Stimulated activated CD4-positive, alpha-beta T cell treated with anti-CD3 and anti-CD28 coated beads, Interleukin-4, amount 100 ng/mL, for 24 hours (primary cell): ENCODE measurements at places on chromosomes 11 and 22.

GRCh38 chr11:34027516-34028408, 23.8 kb upstream of the CAPRIN1 start:
- no peak for DNase-seq

DNA sequence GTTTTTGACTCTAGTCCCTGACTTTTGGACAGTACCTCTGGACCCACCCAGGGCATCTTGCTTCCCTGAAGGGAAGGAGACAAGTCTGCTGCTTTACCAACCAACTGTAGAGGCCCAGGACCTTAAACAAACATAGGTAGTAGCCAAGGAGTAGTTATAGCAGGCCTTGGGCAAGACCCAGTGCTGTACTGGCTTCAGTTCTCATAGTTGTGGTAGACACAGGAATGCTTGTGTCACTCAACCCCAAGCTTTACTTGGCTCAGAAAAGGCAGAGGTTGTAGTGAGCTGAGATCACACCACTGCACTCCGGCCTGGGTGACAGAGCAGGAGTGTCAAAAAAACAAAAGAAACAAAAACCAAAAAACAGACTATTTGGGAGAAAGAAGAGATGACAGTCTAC, 21.3 kb upstream of the OR52M1 start:
- no peak for DNase-seq

DNA sequence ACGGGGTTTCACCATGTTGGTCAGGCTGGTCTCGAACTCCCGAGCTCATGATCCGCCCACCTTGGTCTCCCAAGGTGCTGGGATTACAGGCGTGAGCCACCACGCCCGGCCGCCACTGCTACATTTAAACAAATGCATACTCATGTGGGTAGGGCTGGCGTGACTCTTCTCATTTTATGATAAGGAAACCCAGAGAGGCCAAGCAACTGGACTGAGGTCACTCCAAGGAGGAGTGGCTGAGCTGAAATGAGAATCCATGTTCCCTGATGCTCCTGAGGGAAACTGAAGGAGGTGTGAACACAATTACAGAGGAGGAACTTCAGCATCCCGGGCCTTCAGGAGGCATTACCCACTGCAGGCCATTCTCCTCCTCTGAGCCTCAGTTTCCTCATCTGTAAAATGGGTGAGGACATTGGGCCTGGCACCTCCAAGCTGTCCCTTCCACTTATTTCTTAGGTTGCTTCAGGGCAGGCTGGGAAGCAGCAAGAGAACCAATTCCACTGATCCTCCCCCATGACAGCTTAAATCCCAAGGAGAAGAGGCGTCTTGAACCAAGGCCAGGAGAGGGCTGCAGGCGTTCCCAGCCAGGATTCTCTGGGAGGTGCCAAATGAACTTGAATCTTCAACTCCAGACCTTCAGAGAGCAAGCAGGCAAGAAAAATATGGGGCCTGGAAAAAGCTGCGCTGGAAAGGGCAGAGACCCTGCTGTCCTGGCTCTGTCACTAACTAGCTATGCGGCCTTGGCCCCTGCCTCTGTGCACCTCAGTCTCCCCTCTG, 2.9 kb downstream of the TST start:
- no peak for DNase-seq

DNA sequence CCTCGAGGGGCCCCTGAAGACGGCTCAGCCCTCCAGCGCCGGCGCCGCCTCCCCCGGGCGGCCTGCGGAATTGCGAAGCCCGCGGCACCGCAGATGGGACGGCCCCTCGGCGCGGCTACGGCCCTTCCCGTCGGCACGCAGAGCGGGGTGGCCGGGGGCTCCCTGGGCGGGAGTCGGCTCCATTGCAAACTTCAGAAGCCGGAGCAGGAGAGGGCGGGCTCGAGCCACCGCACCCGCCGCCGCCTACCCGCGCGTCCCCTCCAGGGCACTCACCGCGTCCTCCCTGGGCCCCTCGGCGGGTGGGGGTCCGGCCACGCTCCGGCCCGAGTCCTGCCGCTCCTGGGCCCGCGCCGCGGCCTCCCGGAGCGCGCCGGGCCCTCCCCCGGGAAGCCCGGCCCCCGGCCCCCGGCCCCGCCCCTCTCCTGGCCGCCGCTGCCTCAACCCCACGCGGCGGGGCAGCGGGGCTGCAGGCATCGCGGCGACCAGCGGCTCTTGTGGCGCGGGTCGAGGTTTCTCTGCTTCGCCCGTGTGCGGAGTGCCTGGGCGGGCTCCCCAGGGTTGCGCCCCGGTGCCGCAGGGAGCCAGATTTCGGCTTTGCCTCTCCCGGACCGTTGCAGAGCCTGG, at the start of gene PACSIN3:
Gene PACSIN3, minus strand, starts transcription at position 359 of the 624 bp plus-strand sequence. CDS start 3,707 bp downstream, outside the sequence.
- DNase-seq, result peak; percentile 36

GRCh38 chr11:115084231-115084630, 405.9 kb downstream of the NXPE2 start:
- DNase-seq, result no peak

- DNase-seq, result no peak
Measured at GRCh38 chr11:78429660-78430059, 12.0 kb upstream of the GAB2 start.

- DNase-seq, result no peak
Measured at GRCh38 chr11:120647681-120648080, 136.1 kb downstream of the GRIK4 start.

- DNase-seq, result no peak
Measured at GRCh38 chr22:17549183-17549582, 14.1 kb upstream of the SLC25A18 start.

DNA sequence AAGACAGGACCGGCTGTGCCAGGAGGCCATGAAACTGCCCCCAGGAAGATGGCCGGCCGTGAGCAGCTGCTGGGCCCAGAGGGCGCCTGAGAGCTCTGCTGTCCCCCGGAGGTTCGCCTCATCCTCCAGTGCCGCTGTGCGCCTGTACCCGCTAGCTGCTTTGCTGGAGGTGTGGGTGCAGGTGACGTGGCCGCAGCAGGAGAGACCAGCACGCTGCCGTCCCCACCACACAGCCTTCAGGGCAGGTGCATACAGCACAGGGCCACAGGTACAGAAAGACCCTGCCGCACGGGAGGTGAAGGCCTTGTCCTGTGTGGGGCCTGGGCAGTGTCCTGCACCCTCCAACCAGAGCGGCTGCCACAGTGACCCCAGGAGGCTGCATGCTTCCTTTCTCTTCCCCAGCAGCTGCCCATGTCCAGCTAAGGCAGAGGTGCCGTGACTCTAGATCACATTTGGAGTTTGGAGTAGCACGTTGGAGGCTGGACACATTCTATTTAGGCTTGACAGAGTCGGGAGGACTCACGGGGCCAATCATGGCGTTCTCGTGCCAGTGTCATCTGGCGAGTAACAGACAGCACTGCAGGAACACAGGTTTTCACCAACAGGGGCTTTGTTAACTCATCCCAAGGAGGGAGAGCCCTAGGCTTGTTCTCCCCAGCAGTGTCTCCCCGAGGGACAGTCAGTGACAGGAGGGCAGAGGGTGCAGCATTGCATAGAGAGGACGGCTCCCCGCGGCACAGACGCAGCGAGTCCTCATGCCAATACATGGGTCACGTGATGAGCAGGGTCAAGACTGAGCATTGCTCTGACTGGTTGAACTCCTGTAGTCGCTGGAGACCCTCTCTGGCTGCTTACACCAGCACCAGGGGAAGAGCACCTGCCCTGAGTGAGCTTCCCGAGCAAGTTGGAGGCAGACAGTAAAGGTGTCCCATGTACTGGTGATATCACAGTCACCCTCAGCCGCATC, 18.7 kb upstream of the PANX2 start:
- DNase-seq, result no peak

DNA sequence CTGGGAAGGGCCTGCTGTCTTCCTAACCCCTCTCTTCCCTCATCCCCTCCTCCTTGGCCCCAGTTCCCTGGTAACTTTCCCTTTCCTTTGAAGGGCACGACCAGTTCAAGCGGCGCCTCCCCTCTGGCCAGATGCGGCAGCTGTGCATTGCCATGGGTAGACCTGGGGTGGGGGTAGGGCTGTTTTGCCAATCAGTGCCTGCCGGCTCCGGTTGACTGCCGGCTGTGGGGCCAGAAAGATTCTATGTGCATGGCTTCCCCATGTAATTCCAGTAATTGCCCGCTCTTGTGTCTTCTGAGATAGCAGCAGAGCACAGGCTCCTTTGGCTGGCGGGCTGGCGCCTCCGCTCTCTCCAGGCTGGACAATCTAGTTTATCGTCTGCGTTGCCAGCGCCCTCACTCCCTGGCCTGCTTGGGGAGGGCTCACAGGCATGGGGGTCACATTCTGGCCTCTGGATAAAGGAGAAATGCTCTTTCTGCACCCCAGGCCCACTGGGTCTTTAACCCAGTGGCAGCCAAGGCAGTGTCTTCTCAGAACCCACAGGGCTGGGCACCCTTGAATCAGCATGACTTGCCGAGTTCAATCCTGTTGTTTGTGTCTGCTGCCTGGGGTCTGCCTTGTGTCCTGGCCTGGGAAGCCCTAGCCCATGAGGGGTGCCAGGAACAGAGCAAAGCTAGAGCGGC, 9.4 kb downstream of the SIDT2 start:
- no peak for DNase-seq

DNA sequence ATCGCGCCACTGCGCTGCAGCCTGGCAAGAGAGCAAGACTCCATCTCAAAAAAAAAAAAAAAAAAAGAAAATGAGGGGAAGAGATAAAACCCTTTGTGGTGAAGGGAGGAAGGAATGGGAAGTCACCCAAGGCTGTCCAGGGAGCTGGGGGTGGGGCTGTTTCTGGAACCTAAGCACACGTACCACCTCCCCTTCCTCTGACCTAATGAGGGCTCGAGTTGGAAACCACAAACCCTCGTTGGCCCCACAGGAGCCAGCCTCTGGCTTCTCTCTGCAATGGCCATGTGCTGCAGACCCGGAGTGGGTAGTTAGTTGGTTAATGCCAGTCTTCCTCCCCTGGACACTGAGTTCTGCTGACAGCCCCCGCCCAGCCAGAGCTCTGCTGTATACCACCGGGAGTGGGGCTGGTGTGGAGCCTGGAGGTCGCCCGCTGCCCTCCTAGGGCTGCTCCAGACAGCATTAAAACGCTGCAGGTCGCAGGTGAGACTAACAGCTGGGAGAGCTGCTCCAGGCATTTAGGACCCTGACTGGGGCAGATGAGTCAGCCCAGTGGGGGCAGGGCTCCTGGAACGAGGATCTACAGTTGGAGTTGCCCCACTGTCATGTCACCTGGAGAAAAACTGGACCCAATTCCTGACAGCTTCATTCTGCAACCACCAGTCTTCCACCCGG, at the start of gene LGALS12:
Gene LGALS12, plus strand, starts transcription at position 228 of the 672 bp plus-strand sequence. Its CDS starts 375 bp downstream, at position 603.
- DNase-seq, result no peak

GRCh38 chr11:10117709-10118351, 176.2 kb downstream of the SBF2 start:
- no peak for DNase-seq

- no peak for DNase-seq
Measured at GRCh38 chr11:44592125-44592940, 26.9 kb downstream of the CD82 start.

GRCh38 chr22:46464701-46465344, 72.6 kb downstream of the CELSR1 start:
- no peak for DNase-seq

GRCh38 chr11:46392421-46393230, 1.1 kb upstream of the CHRM4 start:
- DNase-seq, result peak; percentile 76

GRCh38 chr11:17445240-17445795, 31.3 kb downstream of the ABCC8 start:
- no peak for DNase-seq

DNA sequence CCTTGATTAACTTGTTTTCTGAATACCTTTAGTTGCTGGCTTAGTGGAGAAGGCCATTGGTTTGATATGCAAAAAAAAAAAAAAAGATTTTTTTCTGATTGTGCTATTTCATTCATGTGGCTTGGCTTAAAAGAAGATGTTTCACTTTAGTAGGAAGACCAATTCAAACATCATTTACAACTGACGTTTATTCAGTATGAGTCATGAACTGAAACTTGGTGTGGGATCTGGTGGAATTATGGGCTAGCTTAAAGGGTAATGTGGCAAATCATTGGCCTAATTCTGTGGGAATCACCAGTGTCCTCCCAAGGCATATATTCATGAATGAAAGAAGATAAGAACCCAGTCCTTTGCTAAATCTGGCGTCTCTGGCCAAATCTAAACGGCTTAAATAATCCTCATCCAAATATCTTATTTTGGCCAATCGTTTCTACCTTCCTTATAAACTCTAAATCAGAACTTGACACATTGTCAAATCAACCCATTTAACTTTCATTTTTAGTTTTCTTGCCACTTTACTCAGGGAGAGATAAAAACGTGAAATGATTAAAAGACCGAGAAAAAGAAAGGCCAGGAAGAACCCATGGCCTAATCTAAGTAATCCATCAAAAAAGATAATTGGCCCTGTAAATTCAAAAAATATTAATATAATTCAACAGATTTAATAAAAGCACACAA, 77.0 kb downstream of the DDIAS start:
- peak; percentile 30 for DNase-seq

DNA sequence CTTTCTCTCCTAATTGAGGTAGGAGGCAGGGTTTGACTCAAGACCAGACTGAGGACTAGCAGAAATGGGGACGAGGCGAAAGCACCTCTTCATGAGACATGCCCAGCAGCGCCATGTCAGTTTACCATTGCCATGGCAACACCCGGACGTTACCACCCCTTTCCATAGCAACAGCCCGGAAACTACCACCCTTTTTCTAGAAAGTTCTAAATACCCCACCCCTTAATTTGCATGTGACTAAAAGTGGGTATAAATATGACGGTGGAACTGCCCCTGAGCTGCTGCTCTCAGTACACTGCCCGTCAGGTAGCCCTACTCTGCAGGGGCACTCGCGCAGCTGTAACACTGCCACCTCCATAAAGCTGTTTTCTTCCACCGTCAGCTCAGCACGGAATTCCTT, 5.9 kb upstream of the RAC2 start:
- DNase-seq, result no peak

DNA sequence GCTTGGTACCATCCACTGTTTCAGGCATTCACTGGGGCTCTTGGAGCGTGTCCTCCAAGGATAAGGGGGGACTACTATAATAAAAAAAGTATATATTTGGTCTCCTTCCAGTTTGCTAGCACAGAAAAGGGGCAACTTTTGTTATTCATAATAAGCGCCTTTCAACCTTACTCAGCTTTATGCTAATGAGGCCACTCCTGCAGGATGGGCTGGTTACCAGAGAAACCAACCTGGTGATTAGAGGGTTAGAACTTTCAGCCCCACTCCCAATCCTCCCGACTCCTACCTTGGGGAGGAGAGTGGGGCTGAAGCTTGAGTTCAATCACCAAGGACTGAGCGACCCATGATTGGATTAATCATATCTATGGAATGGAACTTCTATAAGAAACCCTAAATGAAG, 31.8 kb downstream of the PPFIBP2 start:
- DNase-seq, result no peak

- DNase-seq, result peak; percentile 81
Measured at GRCh38 chr11:35082321-35083180, 56.4 kb upstream of the CD44 start.

DNA sequence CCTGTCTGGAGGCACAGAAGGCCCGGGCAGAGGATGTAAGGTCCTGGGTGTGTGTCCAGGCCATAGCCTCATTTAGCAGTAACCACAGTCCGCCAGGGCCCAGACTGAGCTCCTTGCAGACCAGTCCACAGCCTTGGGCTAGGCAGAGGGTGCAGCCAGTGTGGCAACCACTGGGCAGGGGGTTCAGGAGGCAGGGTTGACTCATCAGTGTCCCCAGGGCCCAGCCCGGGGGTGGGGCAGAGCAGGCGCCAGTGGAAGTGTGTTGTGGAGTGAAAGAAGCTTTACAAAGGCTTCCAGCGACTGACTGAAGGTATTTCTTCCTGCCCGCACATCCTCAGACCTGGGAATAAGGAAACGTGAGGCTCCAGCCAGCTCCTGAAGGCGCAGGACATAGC, 27.7 kb upstream of the WNT11 start:
- DNase-seq, result peak; percentile 17

GRCh38 chr11:65777241-65777640, 3.5 kb downstream of the AP5B1 start:
- DNase-seq, result no peak
